Glomerular endothelial cell (primary cell): ENCODE measurements at places on chromosomes 13 and 19. TPM values are rescaled to one million over a fixed set of nuclear protein-coding genes. Genes with fewer than 3 reads are reported as not detected.

The ZNF90 gene
- total RNA-seq = 0.87 and 1.8 TPM in 2 replicates

DNA sequence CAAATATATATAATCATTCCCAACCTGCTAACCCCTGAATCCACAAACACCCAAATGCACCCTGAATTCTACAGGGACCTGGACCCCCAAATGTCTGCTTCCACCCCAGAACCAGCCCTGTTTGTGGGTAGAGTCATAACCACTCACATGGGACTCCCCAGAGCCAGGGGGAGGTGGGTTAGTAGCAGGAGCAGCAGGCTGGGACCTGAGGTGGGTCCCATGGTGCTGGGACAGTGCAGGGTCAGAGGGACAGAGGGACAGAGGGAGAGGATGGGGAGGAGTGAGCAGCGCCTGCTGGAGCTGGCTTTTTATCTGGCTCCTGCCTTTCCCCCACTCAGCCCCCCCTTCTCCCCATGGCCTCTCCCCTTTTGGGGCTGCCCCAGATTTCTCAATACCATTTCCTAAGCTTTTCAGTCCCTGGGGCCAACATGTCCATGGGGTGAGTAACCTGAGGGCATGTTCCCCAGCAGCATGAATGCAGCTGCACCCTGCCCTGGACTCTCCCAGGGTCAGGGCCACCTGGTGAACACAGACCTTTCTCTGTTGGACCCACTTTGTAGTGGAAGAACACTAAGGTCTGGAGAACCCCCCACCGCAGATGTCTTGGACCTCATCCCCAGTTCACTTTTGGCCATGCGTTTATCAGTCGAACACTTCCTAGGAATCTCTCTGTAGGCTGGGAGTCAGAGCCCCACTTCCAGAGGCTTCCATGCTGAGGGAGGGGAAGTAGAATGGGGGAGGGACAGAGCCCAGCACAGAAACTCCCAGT lies at the start of gene C3:
C3 (minus strand) TSS at position 282 of the 769 bp plus-strand sequence; CDS start at position 221, 61 bp downstream.
- no peak for DNase-seq

The PLK5 gene
- not detected in 2 replicates for total RNA-seq

The TTC9B gene
- not detected in 2 replicates for total RNA-seq

GRCh38 chr13:71325556-71325955 lies 541.4 kb downstream of the DACH1 start:
- no peak for DNase-seq

- no peak for DNase-seq
Measured at GRCh38 chr19:17725422-17726078, 6.3 kb downstream of the MAP1S start.
